Sigmoid colon (tissue), 7 donors: ENCODE measurements at places on chromosomes 5 and 9. TPM values are rescaled to one million over a fixed set of nuclear protein-coding genes. Genes with fewer than 3 reads are reported as not detected.

DNA sequence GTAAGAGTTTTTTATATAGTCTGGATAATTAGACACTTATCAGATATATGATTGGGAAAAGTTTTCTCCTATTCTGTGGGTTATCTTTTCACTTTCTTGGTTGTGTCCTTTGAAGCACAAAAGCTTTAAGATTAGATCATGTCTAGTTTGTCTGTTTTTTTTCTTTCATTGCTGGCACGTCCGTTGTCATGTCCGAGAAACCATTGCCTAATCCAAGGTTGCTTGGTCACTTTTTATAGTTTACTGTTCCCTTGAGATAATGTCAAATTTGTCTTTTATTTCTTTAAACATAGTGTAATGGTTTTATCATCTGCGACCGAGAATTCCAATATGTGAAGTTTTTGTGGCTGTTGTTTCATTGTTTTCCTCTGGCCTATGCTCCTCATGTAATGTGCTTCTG, 28.8 kb downstream of the GARNL3 start:
- no peaks in the 10 kb centered on the region for H3K27me3 ChIP-seq
- H3K36me3 ChIP-seq = no peaks in the 10 kb centered on the region

GRCh38 chr5:132462333-132462732, 28.2 kb downstream of the IRF1 start:
- H3K4me3 ChIP-seq = no peak overlapping the region
- no peaks in the 10 kb centered on the region for H3K36me3 ChIP-seq
- H3K4me1 ChIP-seq = no peaks in the 10 kb centered on the region

DNA sequence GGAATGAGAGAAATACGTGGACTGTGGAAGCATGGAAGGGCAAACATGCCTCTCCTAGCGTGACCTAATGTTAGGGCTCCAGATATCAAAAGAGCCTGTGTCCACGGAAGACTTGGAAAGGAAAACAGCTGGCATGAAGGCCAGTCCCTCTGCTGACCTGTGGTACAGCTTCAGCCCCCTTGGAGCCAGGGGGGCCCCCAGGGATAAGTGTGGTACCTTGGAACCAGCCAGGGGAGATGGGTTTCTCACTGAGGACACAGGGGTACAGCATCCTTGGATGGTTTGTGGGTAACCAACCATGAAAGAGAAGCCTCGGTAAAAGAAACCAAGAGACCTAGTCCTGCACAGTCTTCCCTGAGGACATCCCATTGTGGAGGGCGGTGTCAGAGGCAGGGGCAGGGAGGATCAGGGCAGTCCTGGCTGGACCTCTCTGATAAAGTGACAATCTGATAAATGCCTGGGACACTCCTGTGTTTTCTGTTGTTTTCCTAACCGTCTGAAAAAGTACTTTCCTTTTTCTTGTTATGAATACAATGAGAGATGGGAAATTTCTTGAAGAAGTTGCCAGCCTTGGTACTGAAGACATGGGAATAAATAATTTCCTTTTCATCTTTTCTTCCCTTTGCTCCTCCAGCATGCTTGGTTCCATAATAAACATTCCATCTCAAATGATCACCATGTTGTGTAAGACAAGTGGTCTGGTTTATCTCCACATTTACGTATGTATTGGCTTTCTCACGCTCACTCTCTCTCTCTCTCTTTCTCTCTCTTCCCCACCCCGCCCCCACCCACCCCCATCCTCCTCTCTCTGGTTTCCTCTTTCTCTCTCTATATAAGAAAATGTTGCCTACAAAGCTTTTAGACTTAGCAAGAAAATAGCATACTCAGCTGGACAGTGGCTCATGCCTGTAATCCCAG, 102.1 kb downstream of the SUSD1 start:
- no peaks in the 10 kb centered on the region for H3K36me3 ChIP-seq
- peaks cover 47% of the 10 kb centered on the region for H3K4me1 ChIP-seq
- no peaks in the 10 kb centered on the region for H3K27me3 ChIP-seq
- DNase-seq = no peak

- no peak overlapping the region for H3K27ac ChIP-seq
- H3K27me3 ChIP-seq = peaks cover 38% of the 10 kb centered on the region
- peaks cover 15% of the 10 kb centered on the region for H3K4me1 ChIP-seq
- no peak overlapping the region for H3K4me3 ChIP-seq
- DNase-seq = peak; percentile 57
Measured at GRCh38 chr9:126708178-126708577, 94.5 kb downstream of the LMX1B start.

The PHYHD1 gene
- 15.5 TPM for total RNA-seq

The NNT gene
- total RNA-seq = 69.6 TPM
